ENCODE measurements at places on chromosomes 2 and 18.

DNA sequence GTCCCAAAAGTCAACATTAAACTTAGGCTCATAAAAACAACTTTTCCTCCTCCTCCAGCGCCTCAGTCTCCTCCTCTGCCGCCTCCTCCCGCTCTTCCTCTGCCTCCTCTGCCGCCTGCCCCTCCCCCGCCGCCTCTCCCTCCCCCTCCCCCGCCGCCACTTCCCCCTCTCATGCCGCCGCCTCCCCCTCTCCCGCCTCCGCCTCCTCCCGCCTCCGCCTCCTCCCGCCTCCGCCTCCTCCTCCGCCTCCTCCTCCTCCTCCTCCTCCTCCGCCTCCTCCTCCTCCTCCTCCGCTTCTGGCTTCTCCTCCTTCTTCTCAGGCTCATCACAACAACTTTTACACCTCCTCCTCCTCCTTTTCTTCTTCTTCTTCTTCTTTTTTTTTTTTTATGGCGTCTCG lies 599.9 kb downstream of the TMEM182 start:
- no peak for DNase-seq

DNA sequence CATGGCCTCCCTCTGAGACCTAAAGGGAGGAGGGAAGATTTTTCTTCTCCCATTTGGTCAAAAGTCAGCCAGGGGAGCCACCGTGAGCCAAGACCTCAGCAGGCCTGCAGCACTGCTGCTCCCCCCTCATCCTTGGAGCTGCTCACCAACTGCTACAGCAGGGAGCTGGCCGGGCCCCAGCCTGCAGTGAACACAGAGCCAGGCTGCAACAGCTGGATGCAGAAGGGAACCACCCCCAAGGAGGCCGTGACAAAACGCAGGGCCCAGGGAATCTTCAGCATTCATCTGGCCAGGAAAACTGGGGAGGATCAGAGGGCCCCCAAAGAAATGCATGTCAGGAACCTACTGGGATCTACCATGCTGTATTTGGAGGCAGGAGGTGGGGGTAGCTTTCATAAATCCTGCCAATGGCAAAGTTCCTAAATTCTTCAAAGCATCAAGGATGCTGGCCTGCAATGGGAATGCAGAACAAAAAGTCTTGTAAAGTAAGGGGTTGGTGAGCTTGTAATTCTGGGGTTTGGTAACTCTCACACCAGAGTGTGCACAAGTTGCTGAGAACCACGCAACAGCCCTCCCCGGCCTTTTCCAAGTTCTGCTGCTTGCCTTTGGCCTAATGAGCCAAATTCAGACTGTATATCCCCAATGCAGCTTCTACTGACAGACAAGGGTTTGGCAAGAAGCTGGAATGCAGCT lies 61.0 kb downstream of the CACNB4 start:
- DNase-seq: no peak

DNA sequence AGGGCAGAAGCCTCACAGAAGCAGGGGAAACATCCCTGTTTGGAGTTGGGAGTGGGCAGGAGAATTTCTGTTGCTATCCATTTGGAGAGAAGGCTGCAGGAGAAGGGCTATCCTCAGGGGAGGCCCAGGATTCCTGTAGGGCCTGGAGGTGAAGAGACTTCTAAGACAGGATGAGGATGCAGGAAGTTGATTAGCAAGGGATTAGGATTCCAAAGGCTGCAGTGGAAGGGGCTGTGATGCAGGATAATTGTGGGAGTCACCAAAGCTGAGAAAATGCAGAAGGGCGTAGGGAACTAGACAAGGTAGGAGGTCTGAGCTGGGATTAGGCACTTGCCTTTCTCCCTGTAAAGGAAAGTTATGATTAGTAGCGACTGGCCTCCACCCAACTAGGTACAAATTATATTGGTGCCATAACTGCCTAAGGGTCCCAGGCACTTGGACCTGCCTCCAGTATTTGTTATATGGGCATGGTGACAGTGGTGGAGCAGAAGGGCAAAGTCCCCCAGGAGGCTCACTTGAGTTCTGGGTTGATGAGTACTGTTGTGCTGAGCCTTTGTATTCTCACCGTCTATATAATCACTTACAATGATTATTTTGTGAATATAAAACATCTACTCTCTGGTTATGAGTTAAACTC lies 96.4 kb upstream of the MSTN start:
- no peak for DNase-seq

- DNase-seq: no peak
These were observed 125.2 kb upstream of the PIK3C3 start for GRCh38 chr18:41829647-41830516.

GRCh38 chr2:73339201-73339600 lies 45.9 kb upstream of the EGR4 start:
- no peak for DNase-seq

DNA sequence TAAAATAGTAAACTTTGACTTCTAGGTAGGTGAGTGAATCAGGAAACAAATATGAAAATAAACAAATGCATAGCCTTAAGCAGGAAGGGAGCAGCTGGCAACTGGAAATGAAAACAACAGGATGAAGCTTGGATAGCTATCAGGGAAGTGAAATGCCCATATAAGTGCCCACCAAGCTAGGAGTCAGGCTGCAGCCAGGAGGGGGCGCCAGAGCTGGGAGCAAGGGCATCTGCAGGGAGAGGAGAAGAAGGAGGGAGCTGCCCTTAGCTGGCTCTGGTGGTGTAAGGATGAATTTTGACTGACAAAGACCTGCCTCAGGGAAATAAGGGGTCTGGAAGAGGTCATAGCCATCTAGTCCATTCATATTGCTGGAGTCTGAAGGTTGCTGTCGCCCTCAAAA lies 298.3 kb downstream of the TDRD15 start:
- DNase-seq: peak; percentile 5

GRCh38 chr2:96273763-96274162 lies 7.7 kb downstream of the CIAO1 start:
- DNase-seq: no peak

DNA sequence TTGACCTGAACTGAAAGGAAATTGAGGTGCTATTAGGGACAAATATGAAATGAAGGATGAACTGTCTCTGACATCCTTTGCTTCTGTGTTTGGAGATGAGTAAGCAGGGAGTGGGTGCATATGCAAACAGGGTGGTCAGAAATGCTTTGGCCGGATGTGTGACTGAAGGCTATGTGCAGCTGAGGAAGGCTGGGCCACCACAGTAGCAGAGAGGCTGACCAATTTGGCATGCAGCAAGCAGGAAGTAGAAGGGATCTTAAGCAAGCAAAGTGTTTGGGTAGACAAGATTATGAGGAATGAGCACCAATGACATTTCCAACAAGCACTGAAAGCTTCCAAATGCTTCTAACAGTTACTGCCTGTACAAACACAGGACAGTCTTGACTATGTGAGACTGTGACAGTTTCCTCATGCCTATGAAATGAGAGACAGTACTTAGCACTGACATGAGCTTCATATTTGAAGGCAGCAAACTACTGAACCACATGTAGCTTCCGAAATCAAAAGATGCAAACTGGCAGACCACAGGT lies 3.3 kb upstream of the ACTR3 start:
- no peak for DNase-seq

DNA sequence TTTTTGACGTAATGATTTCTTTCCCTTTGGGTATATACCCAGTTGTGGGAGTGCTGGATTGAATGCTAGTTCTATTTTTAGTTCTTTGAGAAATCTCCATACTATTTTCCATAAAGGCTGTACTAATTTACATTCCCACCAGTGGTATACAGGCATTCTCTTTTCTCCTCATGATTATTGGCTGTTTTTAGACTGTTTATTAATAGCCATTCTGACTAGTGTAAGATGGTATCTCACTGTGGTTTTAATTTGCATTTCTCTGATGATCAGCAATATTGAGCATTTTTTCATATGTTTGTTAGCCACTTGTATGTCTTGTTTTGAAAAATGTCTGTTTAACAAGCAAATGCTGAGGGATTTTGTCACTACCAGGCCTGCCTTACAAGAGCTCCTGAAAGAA lies 9.2 kb upstream of the CD28 start:
- no peak for DNase-seq

Measured in cerebellar cortex (tissue), 1 donor.